Right ventricle myocardium superior (tissue), 1 donor: ENCODE measurements at places on chromosomes 7 and 10. TPM values are rescaled to one million over a fixed set of nuclear protein-coding genes. Genes with fewer than 3 reads are reported as not detected.

GRCh38 chr7:116530107-116530820 lies 5.4 kb downstream of the CAV1 start:
- no peak for DNase-seq

TMEM196 gene
- not detected for total RNA-seq

- DNase-seq, result no peak
Observed at GRCh38 chr7:13414181-13414580, 575.3 kb downstream of the ETV1 start.

- no peak for DNase-seq
Observed at GRCh38 chr7:158611541-158611940, 23.9 kb upstream of the PTPRN2 start.

DNA sequence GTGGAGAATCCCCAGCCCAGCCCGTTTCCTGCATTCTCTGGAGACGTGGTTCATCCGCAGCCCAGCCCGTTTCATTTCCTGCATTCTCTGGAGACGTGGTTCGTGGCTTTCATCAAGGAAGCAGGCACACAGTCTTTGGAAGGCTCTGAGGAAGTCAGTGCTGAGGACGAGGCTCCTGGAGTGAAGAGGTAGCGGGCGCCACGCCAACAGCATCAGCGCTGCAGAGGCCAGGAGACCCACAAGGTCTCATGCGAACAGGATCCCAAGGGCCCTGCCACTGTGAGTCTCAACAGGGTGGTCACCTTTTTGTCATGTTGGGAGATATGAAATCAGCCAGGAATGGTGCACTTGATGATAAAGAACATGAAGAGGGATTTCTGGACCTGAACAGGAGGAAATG lies 12.4 kb upstream of the TCERG1L start:
- DNase-seq, result no peak

PROSER2 gene
- total RNA-seq, result 0.97 TPM
